ENCODE measurements at places on chromosomes 2 and 18.

DNA sequence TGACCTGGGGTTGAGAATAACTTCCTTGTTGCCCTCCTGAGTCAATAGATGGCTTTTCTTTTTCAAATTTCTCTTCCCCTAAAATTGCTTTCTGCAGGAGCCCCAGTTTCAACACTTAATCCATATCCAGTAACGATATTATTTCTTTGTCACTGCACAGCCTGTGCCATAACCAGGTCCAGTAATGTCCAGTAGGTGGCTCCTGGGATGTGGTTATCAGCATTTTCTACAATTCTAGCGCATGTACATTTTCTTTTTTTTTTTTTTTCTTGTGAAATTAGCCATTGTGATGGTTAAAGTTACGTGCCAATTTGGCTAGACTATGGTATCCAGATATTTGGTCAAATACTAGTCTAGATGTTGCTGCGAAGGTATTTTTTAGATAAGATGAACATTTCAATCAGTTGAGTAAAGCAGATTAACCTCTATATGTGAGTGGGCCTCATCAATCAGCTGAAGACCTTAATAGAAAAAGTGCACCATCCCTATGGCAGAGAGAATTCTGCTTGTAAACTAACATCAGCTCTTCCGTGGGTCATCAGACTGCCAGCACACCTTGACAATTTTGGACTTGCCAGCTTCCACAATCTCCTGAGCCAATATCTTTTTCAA is 72.9 kb upstream of the SCG2 start:
- no peak for DNase-seq

GRCh38 chr18:6950641-6951040 is 167.0 kb downstream of the LAMA1 start:
- no peak for DNase-seq

DNA sequence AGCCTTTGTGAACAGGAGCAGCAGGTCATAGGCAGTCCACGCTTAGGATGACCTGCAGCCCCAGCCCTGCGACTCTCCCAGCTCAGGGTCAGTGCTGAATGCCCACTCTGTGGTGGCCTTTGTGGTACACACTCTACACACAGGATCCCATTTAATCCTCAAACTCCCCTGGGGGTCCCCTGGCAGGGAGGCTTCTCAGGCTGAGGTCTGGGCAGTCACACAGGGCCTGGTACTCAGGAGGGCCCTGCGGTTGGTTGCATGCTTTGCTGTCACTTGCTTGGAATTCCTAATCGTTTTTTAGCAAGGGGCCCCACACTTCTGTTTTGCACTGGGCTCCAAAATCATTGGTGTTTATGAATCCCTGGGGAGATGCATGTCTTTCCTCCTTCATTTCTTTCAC is 113.0 kb downstream of the EML6 start:
- DNase-seq = no peak

DNA sequence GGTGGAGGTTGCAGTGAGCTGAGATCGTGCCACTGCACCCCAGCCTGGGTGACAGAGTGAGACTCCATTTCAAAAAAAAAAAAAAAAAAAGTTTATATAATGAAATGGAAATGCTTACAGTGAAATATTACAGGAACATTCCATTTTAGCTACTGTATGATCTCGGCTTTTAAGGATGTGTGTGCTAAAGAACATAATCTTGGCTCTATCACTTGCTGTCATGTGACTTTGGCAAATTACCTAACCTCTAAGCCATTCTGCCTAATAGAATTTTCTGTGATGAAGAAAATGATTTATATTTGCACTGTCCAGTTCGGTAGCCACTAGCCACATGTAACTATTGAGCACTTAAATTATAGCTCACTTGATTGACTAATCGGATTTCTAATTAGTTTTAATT is 36.3 kb downstream of the SMAD4 start:
- DNase-seq = no peak

- DNase-seq = no peak
These were observed 154.5 kb upstream of the PID1 start for GRCh38 chr2:229425598-229425997.

DNA sequence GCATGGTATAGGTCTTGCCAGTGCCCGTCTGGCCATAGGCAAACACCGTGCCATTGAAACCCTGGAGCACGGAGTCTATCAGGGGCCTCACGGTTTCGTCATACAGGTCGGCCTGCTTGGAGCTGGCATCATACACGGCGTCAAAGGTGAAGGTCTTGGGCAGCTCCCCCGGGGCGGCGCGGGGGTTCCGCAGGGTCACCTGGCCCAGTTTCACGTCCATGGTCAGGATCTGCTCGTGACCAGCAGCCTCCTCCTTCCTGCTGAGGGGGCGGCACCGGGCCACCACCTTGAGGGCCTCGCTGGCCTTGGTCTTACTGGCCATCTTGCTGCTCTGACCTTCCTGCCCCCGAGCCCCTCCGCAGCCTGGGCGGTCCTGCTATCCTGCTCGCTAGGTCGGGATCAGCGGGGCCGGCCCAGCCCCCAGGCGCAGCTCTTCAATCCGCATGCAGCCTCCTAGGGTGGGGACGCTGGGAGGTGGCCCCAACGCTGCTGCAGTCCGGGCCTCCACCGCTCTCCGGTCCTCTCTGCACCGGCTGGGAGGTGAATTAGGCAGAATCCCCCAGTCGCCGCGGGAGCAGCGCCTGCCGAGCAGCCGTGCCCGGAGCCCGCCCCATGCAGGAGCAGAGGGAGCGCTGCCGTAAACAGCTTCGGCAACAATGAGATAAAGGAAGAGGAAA is 563 bp downstream of the KIF3C start:
- peak; percentile 27 for DNase-seq

GRCh38 chr18:75257605-75258004 is 47.0 kb downstream of the TSHZ1 start:
- DNase-seq = no peak

- DNase-seq = no peak
These were observed 52.1 kb downstream of the FRZB start for GRCh38 chr2:182814380-182814779.

DNA sequence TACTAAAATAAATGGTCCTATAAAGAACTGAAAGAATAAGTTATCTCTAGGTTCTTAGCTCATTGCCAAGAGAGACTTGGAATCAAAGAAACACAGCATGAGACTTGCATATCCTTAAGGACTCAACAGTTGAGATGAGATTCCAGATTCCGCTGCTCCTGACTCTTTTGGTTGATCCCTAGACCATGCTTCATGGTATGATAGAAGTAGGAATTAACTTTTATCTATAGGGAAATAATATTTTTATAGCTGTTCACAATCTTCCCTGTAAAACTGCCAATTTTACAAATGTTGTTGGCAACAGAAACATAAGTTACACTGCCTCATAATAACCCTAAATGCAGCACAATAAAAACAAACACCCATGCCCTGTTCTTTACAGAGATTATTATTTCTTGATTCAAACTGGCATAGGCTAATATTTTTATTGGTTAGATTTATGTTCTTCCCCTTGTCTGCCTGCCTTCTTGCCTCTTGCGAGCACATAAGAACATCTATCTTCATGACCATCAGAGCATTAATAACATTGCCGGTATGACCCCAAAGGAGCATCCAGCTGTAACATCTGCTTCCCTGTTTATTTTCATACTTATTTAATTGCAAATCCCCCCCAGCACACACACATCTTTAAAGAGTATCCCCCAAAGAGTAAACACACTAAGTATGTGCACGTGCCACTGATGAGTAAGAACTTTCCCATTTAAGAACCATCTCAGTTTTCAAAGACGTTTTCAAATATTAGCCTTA is 735.7 kb upstream of the SLC8A1 start:
- DNase-seq = no peak

DNA sequence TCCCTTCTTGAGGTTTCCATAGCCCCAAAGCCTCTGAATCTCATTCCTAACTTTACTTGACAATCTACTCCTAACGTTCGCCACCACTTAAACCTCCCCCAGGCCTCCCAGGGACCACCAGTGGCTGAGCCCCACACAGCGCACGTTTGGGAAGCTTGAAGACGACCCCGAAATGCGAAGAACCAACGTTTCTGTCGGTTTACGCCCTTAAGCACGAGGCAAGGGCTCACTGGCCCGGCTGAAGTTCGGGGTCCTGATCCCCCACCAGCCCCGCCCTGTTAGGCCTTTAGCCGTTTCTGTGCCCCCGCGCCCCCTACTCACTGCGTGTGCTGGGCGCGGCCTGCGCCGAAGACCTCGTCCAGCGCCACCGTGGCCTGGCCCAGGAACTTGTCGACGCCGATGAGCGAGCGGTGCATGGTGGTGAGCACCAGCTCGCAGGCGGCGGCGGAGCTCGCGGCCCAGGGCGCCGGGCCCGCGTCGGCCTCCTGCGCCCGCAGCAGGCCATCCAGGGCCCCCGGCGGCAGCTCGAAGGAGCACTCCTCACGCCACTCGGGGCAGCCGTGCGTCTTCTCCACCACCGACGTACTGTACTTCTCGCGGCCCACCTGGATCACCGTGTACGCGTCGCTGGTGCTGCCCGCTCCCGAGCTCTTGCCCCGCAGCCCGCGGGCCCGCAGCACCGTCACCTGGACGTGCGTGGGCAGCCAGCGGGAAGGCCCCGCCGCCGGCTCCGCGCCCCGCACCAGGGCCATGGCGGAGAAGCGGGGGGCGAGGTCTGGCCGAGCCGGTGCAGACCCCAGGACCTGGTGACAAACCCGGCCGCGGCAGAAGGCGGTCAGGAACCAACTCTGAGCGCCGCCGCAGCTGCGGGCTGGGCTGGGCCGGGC is 479 bp downstream of the RAB11FIP5 start:
- DNase-seq = peak; percentile 24

DNA sequence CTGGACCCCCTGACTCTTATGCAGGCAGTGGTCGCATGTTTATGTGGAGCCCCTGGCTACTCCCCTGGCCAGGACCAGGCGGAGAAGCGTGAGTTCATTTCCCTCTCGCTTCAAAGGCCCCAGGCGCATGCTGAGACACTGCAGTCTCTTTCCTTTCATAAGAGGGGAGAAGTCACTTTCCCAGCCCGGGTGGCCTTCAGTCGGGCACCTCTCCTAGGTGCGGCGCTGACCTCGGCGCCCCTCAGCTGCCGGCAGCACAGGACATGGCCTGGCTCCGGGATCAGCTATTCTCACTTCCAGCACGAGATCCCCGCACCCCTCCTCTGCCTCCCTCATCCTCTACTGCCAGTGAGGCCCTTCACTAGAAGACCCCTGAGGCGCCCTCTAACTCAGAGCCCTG is 184.7 kb upstream of the PXDN start:
- no peak for DNase-seq

DNA sequence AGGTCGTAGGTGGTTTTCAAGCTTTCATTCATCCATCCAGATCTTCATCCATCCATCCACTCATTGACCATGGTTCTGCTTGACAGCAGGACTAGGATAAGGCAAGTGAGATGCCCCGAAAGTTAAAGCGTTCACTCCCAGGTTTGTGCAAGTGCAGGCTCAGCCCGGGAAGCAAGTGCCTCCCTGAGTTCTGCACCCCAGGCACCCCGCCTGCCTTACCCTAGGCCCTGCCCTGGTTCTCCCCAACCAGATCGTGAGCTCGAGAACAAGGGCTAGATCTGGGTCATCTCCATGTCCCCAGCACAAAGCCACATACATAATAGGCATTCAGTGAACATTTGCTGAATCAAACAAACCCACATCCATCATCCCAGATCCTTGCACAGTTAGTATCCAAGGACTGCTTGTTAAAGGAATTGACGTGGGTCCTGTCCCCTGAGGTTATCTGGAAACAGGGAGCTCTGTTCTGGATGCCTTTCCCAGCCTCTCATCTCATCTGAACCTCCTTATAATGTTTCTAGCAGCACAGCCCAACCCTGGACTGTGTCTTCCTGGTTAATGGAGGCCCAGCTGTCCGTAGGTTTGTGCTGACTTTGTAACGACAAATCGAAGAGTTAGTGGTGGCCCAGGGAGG is 116.1 kb upstream of the GPC1 start:
- DNase-seq = no peak

- no peak for DNase-seq
These were observed 97.6 kb downstream of the NFATC1 start for GRCh38 chr18:79493211-79493800.

- DNase-seq = no peak
These were observed 631.5 kb downstream of the EPHA4 start for GRCh38 chr2:220940646-220941045.

- DNase-seq = peak; percentile 59
These were observed 590.8 kb upstream of the ID2 start for GRCh38 chr2:8090748-8091700.

GRCh38 chr18:54165450-54165849 is 59.0 kb downstream of the MBD2 start:
- no peak for DNase-seq

- DNase-seq = no peak
These were observed 88.4 kb upstream of the CELF4 start for GRCh38 chr18:37654034-37654433.

- DNase-seq = no peak
These were observed 110.2 kb downstream of the APOB start for GRCh38 chr2:20933714-20934113.

GRCh38 chr2:203584784-203585183 is 49.7 kb upstream of the RAPH1 start:
- DNase-seq = no peak

DNA sequence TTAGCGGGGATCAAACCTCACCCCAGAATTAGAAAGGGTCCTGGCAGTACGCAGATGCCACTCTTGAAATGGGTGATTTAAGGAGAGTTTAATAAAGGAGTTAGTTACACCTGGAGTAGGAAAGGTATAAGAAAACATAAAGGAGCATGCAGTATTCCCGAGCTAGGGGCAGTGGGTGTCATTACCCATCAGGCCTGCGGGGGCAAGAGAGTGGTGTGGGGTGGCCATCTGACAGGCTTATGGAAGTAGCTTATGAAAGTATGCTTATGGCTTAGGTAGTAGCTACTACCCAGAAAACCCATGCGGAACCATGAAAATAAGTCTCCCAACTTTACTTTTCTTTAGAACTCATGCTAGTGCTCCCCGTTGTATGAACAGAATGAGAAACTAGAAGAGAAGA is 568.9 kb upstream of the ACVR2A start:
- DNase-seq = no peak

DNA sequence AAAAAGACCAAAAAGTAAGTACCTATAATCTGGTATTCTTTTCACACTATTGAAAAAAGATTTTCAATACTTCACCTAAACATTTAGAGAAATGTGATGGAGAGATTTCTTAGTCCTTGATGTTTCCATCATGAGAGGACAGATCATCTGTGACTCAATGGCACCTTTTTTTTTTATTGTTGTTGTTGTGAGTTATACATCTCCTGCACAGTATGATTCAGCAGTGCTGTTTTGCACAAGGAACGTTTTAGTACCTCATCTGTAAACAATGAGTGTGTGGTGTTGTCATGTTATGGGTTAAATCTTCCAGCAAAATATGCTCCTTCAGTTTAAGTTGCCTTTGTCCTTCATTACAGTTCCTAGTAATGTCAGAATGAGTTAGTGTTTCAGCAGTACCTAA is 2.2 kb downstream of the KIAA1328 start:
- DNase-seq = no peak
